IMR-90 (cell line): ENCODE measurements at places on chromosomes 6 and 20.

- DNase-seq = no peak
Measured at GRCh38 chr6:156694679-156695078, 82.5 kb upstream of the ARID1B start.

- no peak for DNase-seq
Measured at GRCh38 chr20:62696989-62697388, 11.6 kb upstream of the NTSR1 start.

GRCh38 chr6:51398064-51398705 is 579.5 kb downstream of the TFAP2B start:
- no peak for DNase-seq

GRCh38 chr6:163626073-163626867 is 211.8 kb downstream of the QKI start:
- DNase-seq = no peak
